ENCODE measurements at places on chromosomes 5 and 9. TPM values are rescaled to one million over a fixed set of nuclear protein-coding genes. Genes with fewer than 3 reads are reported as not detected.

Gene ANKRD31
- 0.03 TPM for polyA plus RNA-seq

DNA sequence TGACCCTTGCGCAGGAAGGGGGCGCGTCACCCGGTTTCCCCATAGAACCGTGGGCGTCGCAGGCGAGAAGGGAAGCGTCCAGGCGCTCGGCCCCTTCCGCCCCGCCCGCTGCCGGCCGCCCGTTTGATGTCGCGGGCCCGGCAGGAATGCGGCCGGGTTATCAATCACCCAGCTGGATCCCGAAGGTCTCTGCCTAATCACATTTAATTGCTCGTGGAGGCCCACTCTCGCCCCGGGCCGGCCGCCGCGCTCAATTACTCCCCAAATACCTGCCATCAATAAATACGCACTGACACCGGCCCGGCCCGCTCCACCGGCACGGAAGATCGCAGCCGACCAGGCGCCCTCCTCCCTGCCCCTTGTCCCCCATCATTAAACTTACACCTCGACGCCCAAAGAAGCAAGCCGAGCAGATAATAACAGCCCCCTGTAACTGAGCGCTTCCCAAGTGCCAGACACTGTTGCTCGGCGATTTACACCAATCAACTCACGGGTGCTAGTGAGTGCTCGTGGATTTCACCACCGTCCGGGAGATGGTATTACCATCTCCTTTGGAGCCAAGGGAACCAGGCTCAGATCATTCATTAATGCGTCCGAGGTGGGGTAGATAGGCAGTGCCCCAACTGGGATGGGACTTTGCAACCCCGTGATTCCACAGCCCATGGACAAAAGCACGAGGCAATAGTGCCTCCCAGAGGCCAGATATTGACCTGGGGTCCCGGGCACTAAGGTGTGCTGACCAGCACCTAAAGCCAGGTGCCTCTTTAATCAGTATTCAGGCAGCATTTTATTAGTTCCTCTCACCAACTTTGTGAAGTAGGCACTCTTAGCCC, 11.3 kb downstream of the MSX2 start:
- no peak overlapping the region for H3K4me3 ChIP-seq
- DNase-seq, result no peak
- no peaks in the 10 kb centered on the region for H3K36me3 ChIP-seq
- H3K27ac ChIP-seq, result no peak overlapping the region
- H3K4me1 ChIP-seq, result no peaks in the 10 kb centered on the region
- H3K27me3 ChIP-seq, result no peaks in the 10 kb centered on the region

DNA sequence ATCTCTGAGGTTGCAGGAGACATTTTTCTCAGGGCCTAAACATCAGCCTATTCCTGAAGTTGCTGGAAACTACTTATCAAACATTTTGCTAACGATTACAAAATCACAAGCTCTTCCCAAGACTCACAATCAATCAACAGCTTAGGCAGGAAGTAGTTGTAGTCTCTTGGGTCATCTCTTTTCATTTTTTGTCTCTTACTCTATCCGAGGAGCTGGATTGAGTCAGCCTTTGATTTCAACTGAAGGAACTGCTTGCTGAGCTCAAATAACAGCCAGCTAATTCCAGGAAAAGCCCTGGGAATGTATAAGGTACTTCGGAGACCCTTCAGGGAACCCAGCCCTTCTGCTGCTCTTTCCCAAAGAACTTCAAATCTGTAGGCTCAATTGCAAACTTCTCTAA, 398.9 kb downstream of the PLK2 start:
- H3K27ac ChIP-seq, result no peak overlapping the region
- no peak overlapping the region for H3K4me3 ChIP-seq
- no peak for DNase-seq
- no peaks in the 10 kb centered on the region for H3K27me3 ChIP-seq
- H3K4me1 ChIP-seq, result peaks cover 2% of the 10 kb centered on the region
- H3K36me3 ChIP-seq, result no peaks in the 10 kb centered on the region

GRCh38 chr5:468401-468800, 25.4 kb downstream of the EXOC3 start:
- H3K4me3 ChIP-seq, result no peak overlapping the region
- no peaks in the 10 kb centered on the region for H3K4me1 ChIP-seq
- H3K36me3 ChIP-seq, result no peaks in the 10 kb centered on the region
- no peak overlapping the region for H3K27ac ChIP-seq
- no peaks in the 10 kb centered on the region for H3K27me3 ChIP-seq

- H3K36me3 ChIP-seq, result no peaks in the 10 kb centered on the region
- H3K27ac ChIP-seq, result no peak overlapping the region
- no peak overlapping the region for H3K4me3 ChIP-seq
- H3K27me3 ChIP-seq, result no peaks in the 10 kb centered on the region
- no peaks in the 10 kb centered on the region for H3K4me1 ChIP-seq
These were observed 375.8 kb downstream of the RAB3C start for GRCh38 chr5:58958701-58959100.

GRCh38 chr9:128344931-128345605, 4.7 kb downstream of the SLC27A4 start:
- no peaks in the 10 kb centered on the region for H3K4me1 ChIP-seq
- no peak overlapping the region for H3K27ac ChIP-seq
- H3K36me3 ChIP-seq, result peaks cover 13% of the 10 kb centered on the region
- DNase-seq, result no peak
- no peaks in the 10 kb centered on the region for H3K27me3 ChIP-seq
- no peak overlapping the region for H3K4me3 ChIP-seq

GRCh38 chr5:5932824-5933223, 445.5 kb downstream of the MED10 start:
- H3K27ac ChIP-seq, result no peak overlapping the region
- no peaks in the 10 kb centered on the region for H3K36me3 ChIP-seq
- no peaks in the 10 kb centered on the region for H3K4me1 ChIP-seq
- peaks cover 2% of the 10 kb centered on the region for H3K27me3 ChIP-seq
- no peak overlapping the region for H3K4me3 ChIP-seq

DNA sequence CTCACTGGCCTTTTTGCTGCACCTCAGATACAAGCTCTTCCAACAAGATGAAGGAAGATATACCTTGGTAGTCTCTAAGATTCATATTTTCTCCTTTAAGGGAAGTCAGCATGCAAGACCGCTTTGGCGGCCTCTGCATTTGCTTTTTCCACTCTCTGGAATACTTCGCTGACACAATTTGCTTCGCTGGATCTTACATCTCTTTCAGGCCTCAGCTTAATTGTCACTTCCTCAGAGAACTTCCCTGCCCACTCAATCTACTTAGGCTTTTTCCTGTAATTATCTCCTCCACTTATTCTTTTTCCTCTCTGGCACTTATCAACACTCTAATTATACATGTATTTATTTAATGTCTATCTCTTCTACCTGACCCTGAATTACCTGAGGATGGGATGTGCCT, 1131.1 kb upstream of the WWC1 start:
- H3K27me3 ChIP-seq, result peaks cover 1% of the 10 kb centered on the region
- H3K27ac ChIP-seq, result no peak overlapping the region
- no peaks in the 10 kb centered on the region for H3K36me3 ChIP-seq
- H3K4me1 ChIP-seq, result no peaks in the 10 kb centered on the region
- no peak for DNase-seq

- no peaks in the 10 kb centered on the region for H3K36me3 ChIP-seq
- no peak for DNase-seq
- H3K4me3 ChIP-seq, result no peak overlapping the region
- H3K4me1 ChIP-seq, result no peaks in the 10 kb centered on the region
- no peak overlapping the region for H3K27ac ChIP-seq
- no peaks in the 10 kb centered on the region for H3K27me3 ChIP-seq
These were observed 40.2 kb downstream of the SPEF2 start for GRCh38 chr5:35657877-35658276.

DNA sequence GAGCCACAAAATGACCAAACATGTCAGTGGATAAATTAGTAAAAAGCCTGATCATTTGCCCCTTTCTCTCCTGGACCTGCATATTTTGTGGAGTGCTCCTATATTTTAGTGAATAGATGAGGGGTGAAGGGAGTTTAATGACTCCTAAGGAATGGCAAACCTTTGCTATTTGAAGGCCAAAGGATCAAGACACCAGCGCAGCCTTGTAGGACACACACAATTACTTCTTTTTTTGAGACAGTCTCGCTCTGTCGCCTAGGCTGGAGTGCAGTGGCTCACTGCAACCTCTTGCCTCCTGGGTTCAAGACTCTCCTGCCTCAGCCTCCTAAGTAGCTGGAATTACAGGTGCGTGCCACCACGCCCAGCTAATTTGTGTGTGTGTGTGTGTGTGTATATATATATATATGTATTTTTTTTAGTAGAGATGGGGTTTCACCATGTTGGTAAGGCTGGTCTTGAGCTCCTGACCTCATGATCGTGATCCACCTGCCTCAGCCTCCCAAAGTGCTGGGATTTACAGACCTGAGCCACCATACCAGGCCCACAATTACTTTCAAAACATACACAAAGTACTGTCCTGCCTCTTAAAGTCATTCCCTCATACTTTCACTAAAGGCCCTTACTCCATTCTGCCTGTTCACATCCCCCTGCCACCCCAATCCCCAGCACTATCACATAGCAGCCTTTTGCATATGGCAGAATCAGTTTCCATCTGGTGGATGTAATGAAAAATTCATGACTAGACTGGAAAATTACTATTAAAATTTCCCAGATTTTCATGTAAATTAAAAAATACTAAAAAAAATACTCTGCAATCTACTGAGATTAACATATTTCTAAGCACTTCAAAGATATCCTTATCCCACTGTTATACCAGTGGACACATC, 60.4 kb downstream of the CSNK1A1 start:
- peak overlapping the region; percentile 11 for H3K27ac ChIP-seq
- H3K4me1 ChIP-seq, result peaks cover 10% of the 10 kb centered on the region
- no peaks in the 10 kb centered on the region for H3K27me3 ChIP-seq
- H3K4me3 ChIP-seq, result no peak overlapping the region

Gene PTGER4
- 7.4 TPM for polyA plus RNA-seq

GRCh38 chr9:111857555-111858211, 38.9 kb upstream of the UGCG start:
- no peak overlapping the region for H3K4me3 ChIP-seq
- DNase-seq, result no peak
- H3K4me1 ChIP-seq, result no peaks in the 10 kb centered on the region
- H3K27ac ChIP-seq, result no peak overlapping the region

DNA sequence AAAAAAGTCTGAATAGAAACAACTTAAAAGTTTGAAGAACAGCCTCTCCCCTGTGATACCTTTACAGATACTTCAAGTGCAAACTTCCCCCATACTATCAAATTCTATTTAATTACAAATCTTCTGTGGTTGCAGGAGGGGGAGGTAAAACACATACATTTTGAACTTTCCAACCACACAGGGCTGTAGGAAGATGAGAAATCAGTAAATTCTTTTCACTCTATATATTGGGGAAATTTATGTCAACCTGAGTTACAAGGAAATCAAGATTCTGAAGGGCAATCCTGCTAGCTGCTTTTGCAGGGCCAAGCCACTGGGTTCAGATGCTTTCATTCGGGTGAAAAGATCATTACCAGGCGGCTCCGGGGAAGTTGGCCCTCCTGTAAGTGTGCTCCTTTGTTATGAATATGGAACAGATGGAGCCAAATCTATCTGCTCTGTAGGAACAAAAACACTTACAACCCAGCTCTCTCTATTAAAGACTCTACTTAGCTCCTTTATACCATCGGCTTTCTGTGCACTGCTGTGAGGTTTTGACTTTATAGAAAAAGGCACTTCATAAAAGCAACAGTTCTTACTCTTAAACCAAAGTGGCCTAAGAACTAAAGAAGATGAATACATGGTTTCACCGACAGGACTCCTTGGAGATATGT, 269.1 kb downstream of the EFNA5 start:
- H3K4me1 ChIP-seq, result no peaks in the 10 kb centered on the region
- H3K27me3 ChIP-seq, result no peaks in the 10 kb centered on the region
- no peaks in the 10 kb centered on the region for H3K36me3 ChIP-seq
- H3K27ac ChIP-seq, result no peak overlapping the region
- no peak overlapping the region for H3K4me3 ChIP-seq
- no peak for DNase-seq

DNA sequence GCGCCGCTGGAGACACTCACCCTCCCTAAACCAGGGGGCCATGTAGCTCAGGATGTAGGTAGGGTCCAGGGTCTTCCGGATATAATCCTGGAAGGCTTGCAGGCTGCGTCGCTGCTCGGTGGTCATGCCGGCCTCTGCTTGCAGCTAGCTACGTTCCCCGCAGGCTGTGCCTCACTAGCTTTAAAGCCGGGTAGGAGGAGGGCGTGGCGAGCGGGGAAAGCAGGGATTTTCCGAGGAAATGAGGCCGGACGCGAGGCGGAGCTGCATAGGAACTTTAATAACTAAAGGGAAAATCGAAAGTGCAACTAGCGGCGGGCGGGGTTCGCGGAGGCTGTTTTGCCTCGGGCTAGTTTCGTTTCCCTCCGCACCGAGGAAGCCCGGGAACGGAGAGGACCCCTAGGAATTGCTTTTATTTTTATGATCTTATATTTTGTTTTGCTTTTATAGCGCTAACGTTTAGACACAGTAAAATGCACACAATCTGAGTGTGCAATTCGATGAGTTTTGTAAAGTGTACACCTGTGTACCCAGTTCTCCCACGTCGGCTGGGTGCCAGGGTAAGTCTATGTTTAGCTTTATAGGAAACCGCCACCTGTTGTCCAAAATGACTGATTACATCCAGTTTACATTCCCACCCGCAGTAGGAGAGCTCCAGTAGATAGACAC, at the start of gene RIGI:
Gene RIGI, minus strand, starts transcription at position 156 of the 666 bp plus-strand sequence. Its CDS starts 30 bp downstream, at position 126.
- H3K27me3 ChIP-seq, result no peaks in the 10 kb centered on the region
- H3K27ac ChIP-seq, result peak within 1 kb of the TSS; percentile 88
- DNase-seq, result peak; percentile 97
- H3K4me1 ChIP-seq, result peaks cover 4% of the 10 kb centered on the region
- no peaks in the 10 kb centered on the region for H3K36me3 ChIP-seq

GRCh38 chr9:71472400-71472799, 295.9 kb downstream of the CEMIP2 start:
- DNase-seq, result no peak
- H3K36me3 ChIP-seq, result no peaks in the 10 kb centered on the region
- H3K4me1 ChIP-seq, result no peaks in the 10 kb centered on the region
- H3K27ac ChIP-seq, result no peak overlapping the region
- H3K27me3 ChIP-seq, result no peaks in the 10 kb centered on the region

- DNase-seq, result no peak
- no peak overlapping the region for H3K4me3 ChIP-seq
- H3K4me1 ChIP-seq, result no peaks in the 10 kb centered on the region
These were observed 22.4 kb upstream of the HACD4 start for GRCh38 chr9:21053851-21054250.

Gene COL27A1
- 59.4 TPM for polyA plus RNA-seq

- H3K36me3 ChIP-seq, result peaks cover 13% of the 10 kb centered on the region
- no peak overlapping the region for H3K27ac ChIP-seq
- no peak for DNase-seq
- H3K27me3 ChIP-seq, result no peaks in the 10 kb centered on the region
- H3K4me3 ChIP-seq, result no peak overlapping the region
These were observed 65.6 kb downstream of the GPR21 start for GRCh38 chr9:123099042-123099441.

DNA sequence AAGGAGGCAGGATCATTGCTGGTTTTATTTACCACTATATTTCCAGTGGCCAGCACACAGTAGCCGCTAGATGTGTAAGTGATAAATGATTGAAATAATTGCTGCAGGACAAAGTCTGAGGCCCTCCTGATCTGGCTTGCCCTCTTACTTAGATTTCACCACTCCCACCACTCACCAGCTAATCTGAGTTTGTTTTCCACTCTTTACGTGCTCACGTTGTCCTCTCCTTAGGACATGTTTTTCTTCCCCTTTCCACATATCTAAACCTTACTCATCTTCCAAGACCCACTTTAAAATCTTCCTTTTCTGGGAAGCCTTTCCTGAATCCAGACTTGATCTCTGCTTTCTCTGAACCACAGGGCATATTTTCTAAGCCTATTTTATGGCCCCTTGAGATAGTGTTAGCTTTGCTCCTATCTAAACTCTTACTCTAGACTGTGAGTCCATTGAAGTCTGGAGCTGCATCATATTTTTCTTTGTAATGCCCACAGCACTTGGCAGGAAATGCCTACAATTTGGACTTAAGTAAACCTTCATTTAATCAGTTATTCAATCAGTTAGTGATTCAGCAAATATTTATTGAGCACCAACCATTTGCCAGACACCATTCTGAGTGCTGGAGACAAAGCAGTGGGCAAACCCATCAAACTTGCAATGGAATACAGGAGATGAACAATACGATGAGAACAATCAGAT, 2.4 kb downstream of the TLR4 start:
- H3K27ac ChIP-seq, result no peak overlapping the region
- no peak overlapping the region for H3K4me3 ChIP-seq
- no peaks in the 10 kb centered on the region for H3K4me1 ChIP-seq

Measured in aorta (tissue), 5 donors.